ENCODE measurements at places on chromosomes 5 and 9.

- DNase-seq, result no peak
These were observed 357.8 kb downstream of the KDM4C start for GRCh38 chr9:7115606-7116005.

DNA sequence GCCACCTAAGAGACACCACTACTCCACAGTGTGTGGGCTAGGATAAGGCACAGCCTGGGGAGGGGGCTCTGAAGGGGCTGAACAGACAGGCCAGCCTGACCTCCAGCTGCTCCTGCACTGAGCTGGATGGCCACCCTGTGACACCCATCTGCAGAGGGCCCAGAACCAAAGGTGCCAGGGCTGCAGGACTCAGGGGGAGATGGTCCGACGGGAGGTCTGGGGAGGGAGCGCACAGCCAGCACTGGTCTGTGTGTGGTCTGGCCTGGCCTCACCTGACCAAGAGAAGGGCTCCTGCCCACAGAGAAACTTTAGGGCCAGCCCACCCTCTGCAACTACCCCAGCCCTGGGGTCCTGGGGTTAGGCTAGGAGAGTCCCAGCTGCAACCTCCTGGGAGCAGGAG lies 789 bp downstream of the LTC4S start:
- no peak for DNase-seq

DNA sequence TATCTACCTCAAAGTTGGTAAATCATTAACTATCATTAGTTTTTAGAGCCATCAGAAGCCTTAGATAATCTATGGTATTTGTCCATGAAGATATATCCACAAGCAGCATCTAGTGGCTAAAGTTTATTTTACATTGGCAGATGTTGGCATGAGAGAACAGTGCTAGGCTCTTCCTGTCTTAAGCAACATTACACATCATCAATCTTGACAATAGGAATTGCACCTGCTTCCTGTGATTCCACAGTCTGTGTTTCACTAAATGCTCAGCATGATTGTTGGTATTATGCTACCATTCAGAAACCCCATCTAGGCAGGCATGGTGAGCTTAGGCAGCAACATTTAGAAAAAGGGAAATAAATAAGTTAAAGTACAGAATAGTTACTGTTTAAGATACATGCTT lies 246.6 kb downstream of the SLCO4C1 start:
- no peak for DNase-seq

- DNase-seq, result peak; percentile 75
These were observed 30.3 kb downstream of the FGF1 start for GRCh38 chr5:142655339-142656267.

DNA sequence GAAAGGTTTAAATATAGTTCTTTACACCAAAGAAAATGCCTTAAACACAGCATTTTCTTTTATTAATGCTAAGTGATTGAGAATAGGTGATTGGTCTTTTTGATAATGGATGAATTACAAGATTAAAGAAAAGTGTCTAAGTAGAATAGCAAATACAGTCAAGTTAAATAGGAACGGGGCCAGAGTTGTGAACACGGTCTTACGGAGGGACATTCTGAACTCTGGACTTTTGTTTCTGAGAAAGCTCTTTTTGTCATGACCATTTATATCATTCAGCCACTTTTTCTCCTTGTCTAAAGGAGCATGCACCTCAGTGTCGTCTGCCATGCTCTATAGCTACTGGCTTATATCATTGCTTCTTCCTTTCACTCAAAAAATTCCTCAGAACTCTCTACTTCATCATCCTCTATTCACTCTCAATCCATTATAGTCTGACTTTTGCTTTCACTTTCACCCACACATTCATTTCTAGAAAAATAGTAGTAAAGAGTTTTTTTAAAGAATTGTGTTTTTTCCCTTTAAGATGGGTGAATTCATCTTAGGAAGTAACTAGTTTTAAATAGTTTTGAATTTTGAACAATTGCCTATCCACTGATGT lies 263.0 kb upstream of the FBXL7 start:
- no peak for DNase-seq

GRCh38 chr5:123098767-123099513 lies 9.9 kb downstream of the PRDM6 start:
- DNase-seq, result no peak

GRCh38 chr9:93307468-93308157 lies 123.7 kb downstream of the WNK2 start:
- no peak for DNase-seq

DNA sequence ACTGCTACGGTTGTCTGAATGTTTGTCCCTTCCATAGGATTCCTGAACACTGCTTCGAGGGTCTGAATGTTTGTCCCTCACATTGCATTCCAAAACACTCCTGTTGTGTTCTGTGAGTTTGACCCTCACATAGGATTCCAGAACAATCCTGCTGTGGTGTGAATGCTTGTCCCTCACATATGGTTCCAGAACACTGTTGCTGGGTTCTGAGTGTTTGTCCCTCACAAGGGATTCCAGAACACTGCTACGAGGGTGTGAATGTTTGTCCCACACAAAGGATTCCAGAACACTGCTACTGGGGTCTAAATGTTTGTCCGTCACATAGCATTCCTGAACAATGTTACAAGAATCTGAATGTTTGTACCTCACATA lies 201.2 kb downstream of the FOXD4L6 start:
- no peak for DNase-seq

DNA sequence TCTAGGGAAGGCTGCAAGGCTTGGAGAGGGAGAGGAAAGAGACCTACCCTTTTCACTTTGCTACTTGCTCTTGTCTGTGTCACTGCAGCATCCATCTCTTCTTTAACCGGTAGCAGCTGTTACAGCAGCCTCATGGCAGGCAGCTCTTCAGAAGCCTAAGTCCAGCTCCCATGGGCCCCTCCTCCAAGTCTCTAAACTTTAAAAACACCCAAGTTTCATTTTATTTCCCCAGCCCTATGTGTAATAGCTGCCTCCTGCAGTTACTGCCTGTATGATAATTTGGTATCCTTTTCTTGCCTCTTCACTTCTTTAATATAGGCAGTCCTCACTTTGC lies 313.1 kb upstream of the PIK3R1 start:
- no peak for DNase-seq

DNA sequence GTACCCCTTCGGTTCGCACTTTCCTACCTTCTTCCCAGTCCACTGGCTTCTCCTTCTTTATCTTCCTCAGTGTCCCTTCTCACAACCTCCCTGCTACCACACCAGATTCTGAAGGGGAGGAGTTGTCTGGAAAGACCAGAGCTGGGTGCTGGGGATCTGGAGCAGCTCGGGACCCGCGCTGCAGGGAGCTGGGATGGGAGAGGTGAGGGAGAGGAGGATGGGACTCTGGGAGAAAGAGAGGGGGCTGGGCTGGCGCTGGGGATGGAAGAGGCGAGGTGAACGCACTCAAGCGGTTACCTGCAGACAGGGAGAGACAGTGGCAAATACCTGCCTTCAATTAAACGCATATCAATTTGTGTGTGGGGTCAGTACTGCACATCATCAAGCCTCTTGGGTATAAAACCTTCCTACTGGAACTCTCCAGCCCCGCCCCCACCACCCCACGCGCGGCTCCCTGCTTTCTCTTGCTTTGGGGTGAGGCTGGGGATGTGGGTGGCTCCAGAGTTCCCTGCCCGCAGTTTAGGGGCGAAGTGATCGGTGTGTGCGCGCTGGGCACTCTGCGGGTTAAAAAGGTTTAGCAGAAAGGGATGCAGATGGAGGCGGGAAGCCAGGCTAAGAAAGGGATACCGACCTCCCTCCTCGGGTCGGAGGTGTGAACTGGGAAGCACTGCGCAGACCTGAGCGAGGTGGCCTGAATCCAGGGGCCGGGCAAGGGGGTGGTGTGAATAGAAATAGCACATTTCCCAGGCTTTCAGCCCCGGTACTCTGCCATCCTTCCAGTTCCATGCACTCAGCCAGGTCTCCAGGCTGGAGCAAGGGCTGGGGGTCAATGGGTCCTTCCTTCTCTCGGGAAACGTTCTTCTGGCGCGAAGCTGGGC lies 977 bp upstream of the PAM start:
- DNase-seq, result peak; percentile 49

- DNase-seq, result no peak
These were observed 104.5 kb downstream of the RGS3 start for GRCh38 chr9:113568081-113568435.

DNA sequence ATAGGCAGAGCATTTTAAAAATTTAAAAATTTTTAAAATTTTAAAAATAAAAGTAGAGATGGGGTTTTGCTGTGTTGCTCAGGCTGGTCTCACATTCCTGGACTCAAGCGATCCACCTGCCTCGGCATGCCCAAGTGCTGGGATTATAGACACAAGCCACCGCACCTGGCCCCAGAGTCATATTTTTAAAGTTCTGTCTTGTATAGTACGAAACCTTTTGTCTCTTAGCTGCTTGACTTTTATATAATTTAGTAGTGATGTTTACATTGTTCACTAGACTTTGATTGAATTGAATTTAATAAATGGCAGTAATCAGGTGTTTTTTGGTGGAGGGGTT lies 31.0 kb downstream of the LRRTM2 start:
- DNase-seq, result no peak

DNA sequence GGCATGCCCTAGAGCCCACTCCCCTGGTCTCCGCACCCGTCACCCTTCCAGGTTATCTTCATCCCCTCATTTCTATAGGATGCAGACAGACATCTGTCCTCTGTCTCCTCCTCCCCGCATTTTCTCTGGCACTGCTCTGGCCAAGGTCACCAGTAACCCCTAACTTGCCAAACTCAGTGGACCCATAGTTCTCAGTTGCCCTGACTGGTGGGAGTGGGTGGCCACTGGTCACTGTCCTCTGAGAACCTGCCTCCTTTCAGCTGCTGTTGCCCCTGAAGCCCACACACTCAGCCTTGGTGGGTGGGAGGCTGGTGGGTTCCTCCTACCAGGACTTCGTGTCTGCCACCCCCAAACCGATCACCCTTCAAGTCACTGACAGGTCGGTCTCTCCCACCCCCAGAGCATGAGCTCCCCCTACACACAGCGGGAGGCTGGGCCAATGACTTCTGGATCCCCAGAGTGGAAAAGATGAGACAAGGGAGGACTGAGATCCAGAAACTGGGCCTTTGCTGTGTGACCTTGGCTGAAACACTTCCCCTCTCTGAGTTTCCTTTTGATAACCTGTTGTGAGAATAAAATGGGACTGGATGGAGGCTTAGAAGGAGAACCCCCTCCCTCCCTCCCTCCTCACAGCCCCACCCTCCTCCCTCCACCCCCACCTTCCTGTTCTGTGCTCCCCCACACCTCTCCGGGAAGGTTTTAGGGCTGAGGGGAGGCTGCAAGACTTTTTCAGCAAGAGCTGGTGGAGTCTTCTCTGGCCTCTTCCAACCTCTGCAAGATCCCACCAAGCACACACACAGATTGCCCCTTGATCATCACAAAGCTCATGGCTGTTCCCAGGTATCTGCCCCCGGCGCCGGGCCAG lies 2.4 kb upstream of the DBN1 start:
- no peak for DNase-seq

Data from ELR (cell line).